Mammary microvascular endothelial cell (primary cell): ENCODE measurements at places on chromosomes 6 and 20. TPM values are rescaled to one million over a fixed set of nuclear protein-coding genes. Genes with fewer than 3 reads are reported as not detected.

The ULBP1 gene
- total RNA-seq: 0.87 and 0.94 TPM in 2 replicates

The EEF1A2 gene
- total RNA-seq: 0.20 and 0.40 TPM in 2 replicates

The ANGPT4 gene
- not detected in 2 replicates for total RNA-seq

The CALHM4 gene
- total RNA-seq: 0.87 TPM in 1 of 2 replicates, not detected in the other

The TFAP2C gene
- not detected in 2 replicates for total RNA-seq

The SPATA2 gene
- total RNA-seq: 3.1 and 4.4 TPM in 2 replicates

The FOXA2 gene
- total RNA-seq: not detected in 2 replicates

The GPR6 gene
- total RNA-seq: not detected in 2 replicates

The CPNE5 gene
- total RNA-seq: 2.3 and 3.3 TPM in 2 replicates

The KIAA1755 gene
- total RNA-seq: 0.34 TPM in 1 of 2 replicates, not detected in the other

The F13A1 gene
- total RNA-seq: under 0.01 TPM in 1 of 2 replicates, not detected in the other

The NRSN1 gene
- not detected in 2 replicates for total RNA-seq

The STMND1 gene
- total RNA-seq: not detected in 2 replicates

The FAM217A gene
- total RNA-seq: not detected in 2 replicates

The DNPH1 gene
- 96.9 and 164 TPM in 2 replicates for total RNA-seq

The PACRG gene
- not detected in 2 replicates for total RNA-seq

The BMP5 gene
- total RNA-seq: not detected in 2 replicates

The KCNK16 gene
- not detected in 2 replicates for total RNA-seq

The ERVFRD-1 gene
- 6.5 and 7.2 TPM in 2 replicates for total RNA-seq

The MAP7 gene
- 0.20 and 0.25 TPM in 2 replicates for total RNA-seq

The COL9A3 gene
- 0.79 TPM in 1 of 2 replicates, not detected in the other for total RNA-seq

The ADGRF4 gene
- under 0.01 TPM in 1 of 2 replicates, not detected in the other for total RNA-seq

The RNF144B gene
- 74.5 and 77.0 TPM in 2 replicates for total RNA-seq

The GRM1 gene
- total RNA-seq: not detected in 2 replicates

The TCF21 gene
- total RNA-seq: not detected in 2 replicates

The RIPPLY2 gene
- not detected in 2 replicates for total RNA-seq
